ENCODE measurements at places on chromosomes 11 and 22.

DNA sequence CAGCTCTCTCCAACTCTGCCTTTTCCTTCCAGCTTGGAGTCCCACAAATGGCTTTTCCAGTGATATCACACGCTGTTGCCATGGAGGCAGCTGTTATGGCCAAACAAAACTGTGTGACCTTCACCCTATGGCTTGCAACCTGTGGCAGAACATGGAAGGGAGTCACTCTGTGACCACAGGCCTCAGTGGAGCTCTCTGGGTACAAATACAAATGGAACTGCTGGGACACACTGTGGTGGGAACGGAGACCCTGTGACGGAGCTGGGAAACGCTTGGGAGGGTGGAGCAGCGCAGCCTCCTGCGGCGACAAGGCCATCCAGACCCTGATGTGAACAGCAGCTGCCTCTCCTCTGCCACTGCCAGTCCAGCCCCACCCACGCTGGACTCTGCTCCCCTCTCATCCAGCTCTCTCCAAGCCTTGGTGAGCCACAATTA lies 162.5 kb downstream of the ETS1 start:
- DNase-seq: no peak

- no peak for DNase-seq
Observed at GRCh38 chr22:23790819-23791737, 4.3 kb downstream of the SMARCB1 start.

- no peak for DNase-seq
Observed at GRCh38 chr11:128886406-128887124, 4.6 kb upstream of the KCNJ5 start.

- DNase-seq: no peak
Observed at GRCh38 chr11:108895579-108896480, 231.0 kb downstream of the DDX10 start.

- DNase-seq: no peak
Observed at GRCh38 chr22:45529971-45530575, 27.4 kb downstream of the FBLN1 start.

DNA sequence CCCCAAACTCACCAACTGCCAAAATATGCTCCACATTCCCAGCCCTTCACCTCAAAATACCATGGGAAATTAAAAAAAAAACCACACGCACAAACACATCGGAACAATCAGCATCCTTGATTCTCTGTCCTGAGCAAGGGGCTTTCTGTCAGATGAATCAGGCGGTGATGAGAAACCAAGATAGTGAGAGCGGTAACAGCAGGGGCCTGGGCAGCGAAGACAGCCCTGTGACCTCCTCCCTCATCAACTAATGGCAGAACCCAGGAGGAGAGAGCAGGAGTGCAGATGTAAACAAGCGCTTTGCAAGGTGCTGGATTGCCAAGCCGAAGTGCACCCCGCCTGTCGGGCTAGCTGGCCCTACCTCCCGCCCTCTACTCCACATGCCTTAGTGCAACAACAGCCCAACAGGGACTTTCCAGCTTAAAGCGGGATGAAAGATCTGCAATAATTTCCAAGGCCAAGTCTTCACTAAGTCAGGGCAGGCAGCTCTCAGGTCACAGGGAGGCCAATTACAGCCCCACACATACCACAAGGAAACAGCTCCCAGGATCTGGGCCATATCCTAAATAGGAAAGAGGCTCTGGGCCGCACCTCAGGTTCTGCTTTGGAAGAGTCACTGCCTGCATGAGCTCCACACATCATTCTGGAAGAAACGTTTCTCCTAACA lies 72.2 kb upstream of the BID start:
- no peak for DNase-seq

DNA sequence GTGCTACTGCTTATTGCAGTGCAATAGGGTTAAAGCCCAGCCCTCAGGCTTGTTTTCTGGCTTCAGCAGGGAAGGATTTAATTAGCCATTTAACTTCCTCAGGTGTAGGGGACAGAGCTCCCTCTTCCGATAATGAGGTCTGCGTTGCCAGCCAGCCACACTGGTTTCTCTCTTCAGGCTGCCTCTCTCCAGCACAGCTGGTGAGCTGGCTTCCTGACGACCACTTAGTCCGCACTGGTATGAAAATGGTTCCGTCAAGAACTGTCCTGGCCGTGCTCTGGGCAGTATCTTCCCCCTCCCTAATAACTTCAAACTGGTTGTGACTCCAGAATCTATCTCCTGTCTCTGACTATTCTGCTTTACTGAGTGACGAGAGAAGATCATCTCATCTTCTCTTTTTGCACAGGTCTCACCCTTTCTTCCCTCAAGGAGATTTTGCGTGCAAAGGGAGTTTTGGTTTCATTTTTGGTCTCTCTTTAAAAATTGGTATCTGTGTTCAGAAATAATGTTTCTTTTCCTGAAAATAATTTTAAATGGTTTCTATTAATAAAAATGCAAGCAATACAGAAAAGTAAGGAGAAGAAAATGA lies 49.2 kb downstream of the CNTN5 start:
- DNase-seq: no peak

GRCh38 chr22:37188901-37189466 lies 937 bp upstream of the C1QTNF6 start:
- DNase-seq: no peak

GRCh38 chr11:56509439-56509838 lies 18.3 kb upstream of the OR5M8 start:
- DNase-seq: no peak

DNA sequence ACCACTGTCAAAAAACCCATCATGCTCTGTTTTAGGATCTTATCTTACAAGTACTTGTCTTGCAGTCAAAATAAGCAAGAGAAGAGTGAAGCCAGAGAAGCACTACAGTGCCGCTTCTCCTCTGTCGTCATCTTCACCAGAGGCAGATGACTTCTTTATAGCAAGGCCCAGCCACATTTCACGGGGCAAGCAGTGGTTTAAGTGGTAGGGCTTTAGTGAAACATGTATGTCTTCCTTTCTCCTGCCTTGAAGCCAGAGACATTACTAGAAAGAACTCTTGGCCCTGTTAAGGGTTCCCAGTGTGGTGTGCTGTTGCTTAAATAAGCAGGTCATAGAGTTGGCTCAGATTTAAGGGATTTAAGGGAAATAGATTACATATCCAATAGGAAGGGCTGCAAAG lies 42.9 kb upstream of the DEPDC7 start:
- DNase-seq: no peak

DNA sequence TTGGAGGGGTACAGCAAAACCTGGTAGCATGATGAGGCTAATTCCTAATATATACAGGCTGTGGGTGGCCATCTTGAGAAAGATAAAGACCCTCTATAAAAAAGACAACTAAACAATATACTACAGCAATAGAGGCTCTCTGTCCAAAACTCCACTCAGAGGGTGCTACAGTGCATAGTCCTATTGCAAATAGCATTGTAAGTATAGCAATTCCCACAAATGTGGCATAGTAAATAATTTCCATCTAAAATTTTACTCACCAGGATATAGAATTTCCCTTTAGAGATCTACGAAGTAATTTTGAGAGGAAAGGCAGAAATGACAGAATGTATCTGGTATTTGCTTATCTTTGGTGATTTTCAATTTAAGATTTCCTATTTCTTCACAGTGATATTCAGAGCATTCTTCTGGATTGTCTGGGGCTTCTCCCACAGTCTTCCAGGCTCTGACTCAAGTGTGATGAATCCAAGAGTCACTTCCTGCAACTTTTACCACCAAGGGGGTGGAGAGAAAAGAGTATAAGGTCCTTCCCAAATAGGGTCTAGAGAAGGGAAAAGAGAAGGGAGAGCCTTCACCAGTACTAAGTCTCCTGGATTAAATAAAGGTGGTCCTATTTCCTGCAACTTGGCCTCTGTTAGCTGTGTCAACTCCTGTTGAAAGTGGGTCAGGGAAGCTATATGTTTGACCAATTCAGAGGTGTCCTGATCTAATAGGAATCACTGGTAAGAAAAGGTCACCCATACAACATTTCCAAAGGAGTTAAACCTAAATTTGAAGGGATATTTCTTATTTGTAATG lies 1054.7 kb upstream of the CNTN5 start:
- DNase-seq: no peak

DNA sequence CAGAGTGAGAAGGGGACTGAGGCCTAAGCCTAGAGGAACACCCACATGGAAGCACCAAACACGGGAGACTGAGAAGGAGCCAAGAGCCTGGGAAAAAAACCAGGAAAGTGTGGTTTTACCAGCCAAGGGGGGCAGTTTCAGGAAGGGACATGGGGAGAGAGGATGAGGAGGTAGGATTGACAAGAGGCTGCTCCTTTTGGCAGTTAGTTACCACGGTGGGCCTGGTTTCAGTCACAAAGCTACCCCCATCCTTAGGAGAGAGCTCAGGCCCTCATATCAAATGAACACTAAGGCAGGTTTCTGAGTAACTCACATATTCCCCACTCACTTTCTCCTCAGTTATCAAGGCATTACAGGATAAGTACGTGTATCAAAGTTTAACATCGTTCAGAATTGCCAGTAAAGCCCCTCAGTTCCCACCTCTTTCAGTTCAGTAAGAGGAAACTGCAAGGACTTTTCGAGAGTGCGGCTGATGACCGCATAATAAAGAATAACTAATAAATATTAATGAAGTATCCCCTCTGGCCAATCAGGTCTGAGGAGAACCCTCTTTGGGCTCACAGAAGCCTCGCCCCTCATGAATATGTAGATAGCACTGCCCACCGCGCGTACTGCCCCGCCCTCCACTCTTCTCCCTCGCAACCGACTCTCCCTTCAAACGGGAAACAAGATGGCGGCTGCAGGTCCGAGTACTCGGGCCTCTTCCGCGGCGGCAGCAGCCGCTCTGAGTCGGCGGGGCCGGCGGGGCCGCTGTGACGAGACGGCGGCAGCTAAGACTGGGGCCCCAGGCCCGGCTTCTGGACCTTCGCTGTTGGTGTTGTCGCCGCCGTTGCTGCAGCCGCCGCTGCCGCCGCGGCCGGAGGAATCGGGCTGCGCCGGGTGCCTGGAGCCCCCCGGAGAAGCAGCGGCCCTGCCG lies at the start of gene RNF169:
Gene RNF169, plus strand, starts transcription at position 639 of the 916 bp plus-strand sequence. Its CDS starts 32 bp downstream, at position 671.
- peak; percentile 92 for DNase-seq

DNA sequence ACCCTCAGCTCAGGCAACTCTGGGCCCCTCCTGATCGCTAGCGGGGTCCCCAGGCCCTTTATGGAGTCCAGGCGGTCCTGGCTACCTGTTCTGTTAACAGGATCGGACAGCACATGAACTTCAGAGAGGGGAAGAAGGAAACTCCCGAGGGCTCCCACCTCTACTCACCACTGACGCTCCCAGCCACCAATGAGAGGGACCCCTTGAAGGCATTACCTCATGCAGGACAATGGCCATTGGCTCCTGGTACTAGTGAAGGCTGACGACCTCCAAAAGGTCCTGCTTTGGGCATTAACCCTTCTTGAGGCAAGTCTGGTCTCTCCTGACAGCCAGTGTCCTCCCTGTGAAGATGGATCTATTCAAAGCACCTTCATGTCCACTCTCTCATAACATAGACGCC lies 71.5 kb upstream of the LMO1 start:
- DNase-seq: no peak

DNA sequence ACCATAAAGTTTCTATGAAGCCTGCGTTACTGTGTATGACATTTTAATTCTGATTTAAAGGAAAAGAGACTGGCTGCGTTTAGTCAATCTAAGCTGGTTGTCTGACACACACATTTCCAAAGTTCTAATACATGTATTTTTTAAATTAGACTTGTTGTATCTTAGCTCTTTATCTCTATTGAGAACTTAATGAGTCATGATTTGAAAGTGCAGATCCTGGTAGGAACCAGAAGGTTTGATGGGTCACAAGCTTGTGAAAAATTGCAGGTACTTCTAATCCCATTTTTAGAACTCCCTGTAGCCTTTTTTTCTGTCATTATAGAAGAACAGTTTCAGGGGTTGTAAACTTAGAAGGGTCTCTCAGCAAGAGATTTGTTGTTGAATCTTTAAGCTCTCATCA lies 210.3 kb downstream of the DDX10 start:
- no peak for DNase-seq

GRCh38 chr11:114258696-114259095 lies 37.5 kb upstream of the NNMT start:
- no peak for DNase-seq

GRCh38 chr22:49999063-49999945 lies 13.3 kb downstream of the IL17REL start:
- DNase-seq: no peak

GRCh38 chr11:64384981-64385944 lies 26.3 kb downstream of the RPS6KA4 start:
- no peak for DNase-seq

DNA sequence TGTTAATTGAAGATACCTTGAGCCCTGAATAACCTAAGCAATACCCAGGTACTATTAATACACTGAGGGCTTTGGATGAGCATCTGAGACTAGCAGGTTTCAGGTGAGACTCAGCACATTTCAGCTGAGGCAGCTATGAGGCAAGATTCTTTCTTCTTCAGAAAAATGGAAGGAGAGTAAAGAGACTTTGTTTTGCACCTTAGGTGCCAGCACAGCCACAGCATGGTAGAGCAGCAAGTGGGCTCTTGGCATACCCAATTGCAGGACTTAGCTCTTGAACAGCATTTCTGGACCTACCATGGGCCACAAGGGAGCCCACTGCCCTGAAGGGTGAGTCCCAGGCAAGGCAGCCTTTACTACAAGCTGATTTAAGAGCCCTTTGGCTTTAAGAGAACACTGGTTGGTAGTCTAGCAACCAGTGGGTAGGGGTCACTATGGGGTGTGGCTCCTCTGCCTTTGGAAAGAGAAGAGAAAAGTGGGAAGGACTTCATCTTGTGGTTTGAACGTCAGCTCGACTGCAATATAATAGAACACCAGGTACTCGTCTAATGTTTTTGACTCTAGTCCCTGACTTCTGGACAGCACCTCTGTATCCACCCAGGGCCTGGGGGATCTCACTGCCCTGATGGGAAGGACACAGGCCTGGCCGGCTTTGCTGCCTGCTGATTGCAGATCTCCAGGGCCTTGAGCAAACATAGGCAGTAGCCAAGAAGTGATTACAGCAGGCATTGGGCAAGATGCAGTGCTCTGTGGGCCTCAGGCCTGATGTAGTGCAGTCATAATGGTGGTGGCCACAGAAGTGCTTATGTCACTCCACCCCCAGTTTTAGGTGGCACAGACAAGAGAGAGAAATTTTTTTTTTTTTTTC lies 73.3 kb downstream of the GLYATL1 start:
- DNase-seq: no peak

GRCh38 chr11:104873252-104873651 lies 25.0 kb downstream of the CASP12 start:
- DNase-seq: no peak

DNA sequence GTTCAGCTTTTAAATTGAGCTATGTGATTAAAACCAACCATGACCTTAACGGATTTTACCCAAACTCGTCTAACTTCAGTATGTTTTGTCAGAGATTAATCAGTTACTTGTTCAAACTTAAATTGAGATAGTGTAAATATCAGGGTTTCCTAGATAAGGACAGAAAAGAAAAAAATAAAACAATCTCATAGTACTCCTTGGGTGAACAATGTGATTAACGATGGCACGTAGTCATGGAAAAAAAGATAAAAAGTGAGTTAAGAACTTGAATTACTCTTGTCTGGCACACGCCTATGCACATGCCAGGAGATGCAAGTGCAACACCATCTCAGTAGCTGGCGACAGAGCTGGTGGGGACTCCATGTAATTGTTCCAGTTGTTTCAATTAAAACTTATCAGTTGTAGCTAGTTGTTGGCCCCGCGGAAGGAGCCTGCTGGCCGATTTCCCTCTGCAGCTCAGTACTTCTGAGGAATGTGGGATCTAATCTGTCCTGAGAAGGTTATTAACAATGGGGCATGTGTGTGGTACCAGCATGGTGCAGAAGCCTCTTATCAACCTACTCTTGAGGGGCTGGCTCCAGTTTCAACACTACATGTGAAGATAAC lies 3.0 kb downstream of the RASSF10 start:
- no peak for DNase-seq

Data from NT2/D1 (cell line).